ENCODE measurements at places on chromosomes 3 and 15. TPM values are rescaled to one million over a fixed set of nuclear protein-coding genes. Genes with fewer than 3 reads are reported as not detected.

- DNase-seq: peak; percentile 63
Measured at GRCh38 chr3:30693470-30694120, 87.2 kb downstream of the TGFBR2 start.

GRCh38 chr3:81393251-81393650, 368.2 kb downstream of the GBE1 start:
- no peak for DNase-seq

DNA sequence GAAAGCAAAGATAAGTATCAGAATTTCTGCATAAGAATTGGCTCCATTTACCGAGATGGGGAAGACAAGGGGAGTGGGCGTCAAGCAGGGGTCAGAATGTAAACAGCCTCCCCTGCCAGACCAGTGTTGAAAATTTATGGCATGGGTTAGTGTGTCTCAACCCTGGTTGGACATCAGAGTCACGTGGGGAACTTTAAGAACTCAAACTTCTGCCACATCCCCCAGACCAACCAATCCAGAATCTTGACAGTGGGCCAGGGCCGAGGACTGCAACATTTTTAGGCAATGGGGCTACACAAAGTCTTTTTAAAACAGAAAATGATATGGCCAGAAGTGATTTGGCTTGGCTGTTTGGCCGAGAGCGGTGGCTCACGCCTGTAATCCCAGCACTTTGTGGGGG, 14.3 kb upstream of the MASP1 start:
- no peak for DNase-seq

DNA sequence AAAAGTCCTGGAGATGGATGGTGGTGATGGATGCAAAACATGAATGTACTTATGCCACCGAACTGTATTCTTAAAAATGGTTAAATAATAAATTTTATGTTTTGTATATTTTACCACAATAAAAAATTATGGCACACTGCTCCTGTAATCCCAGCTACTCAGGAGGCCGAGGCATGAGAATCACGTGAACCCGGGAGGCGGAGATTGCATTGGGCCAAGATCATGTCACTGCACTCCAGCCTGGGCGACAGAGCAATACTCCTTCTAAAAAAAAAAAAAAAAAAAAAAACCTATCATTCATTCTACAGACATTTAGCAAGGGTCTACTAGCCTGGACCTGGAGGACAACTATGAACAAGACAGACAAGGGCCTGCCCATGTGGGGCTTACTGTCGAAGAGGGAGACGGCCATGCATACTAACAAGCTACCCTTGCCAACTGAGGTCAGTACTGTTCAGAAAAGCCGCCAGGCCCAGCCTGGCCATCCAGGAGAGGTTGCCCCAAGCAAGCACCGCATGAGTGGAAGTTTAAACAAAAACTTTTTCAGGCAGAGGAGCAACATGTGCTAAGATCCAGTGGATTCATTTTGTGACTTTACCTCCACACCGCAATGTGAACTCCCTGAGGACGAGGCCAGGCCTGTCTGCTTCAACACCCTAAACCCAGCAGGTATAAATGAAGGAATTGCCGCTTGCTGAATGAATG, 2.8 kb upstream of the NEK4 start:
- no peak for DNase-seq

DNA sequence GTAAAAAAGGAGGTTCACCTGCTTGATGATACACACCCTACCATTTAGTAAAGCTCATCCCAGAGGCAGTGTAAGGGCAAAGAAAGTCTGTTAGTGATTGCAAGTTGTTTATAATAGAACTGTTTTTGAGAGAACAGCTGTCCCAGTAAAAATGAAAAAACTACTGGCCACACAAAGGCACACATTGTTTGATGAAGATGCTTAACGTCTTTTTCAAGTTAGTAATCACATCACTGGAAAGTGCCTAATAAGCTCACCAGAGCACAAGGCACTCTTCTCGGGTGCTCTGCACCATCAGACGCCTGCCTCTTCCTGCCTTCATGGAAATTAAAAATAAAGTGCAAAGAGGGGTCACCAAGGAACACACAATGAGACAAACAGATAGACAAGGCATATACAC, 186.9 kb downstream of the PDZRN3 start:
- DNase-seq: no peak

- no peak for DNase-seq
Measured at GRCh38 chr3:126351086-126351770, 6.0 kb downstream of the KLF15 start.

- no peak for DNase-seq
Measured at GRCh38 chr15:100918690-100919480, at the start of gene LRRK1. TSS of gene LRRK1 (plus strand) at chr15:100919357. CDS start at chr15:100924633, 5,276 bp downstream.

The BOC gene
- not detected for total RNA-seq

The ERC2 gene
- total RNA-seq: not detected

The TRIM71 gene
- not detected for total RNA-seq
